ENCODE measurements at places on chromosomes 3 and 15.

GRCh38 chr15:86919581-86919980 lies 839.9 kb downstream of the AGBL1 start:
- no peak overlapping the region for H3K4me3 ChIP-seq
- H3K36me3 ChIP-seq: no peaks in the 10 kb centered on the region
- H3K4me1 ChIP-seq: no peaks in the 10 kb centered on the region
- H3K27me3 ChIP-seq: peaks cover 31% of the 10 kb centered on the region

DNA sequence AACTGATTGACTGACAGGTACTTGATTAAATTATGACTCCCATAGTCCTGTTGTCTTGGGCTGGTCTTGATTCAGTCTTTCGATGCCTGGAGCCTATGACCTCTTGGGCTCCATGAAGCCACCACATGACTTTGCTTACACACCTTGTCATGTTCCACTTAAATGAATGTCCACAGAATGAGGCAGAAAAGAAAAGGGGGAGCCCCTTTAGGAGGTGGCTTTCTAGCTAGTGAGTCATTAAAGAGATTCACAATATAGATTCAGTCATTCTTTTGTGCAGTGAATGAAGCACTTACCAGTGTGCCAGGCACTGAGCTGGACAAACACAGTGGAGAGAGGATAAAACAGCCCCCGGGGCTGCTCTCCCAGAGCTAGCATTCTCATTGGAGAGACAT lies 17.1 kb downstream of the VIPR1 start:
- peak overlapping the region; percentile 81 for H3K4me3 ChIP-seq
- peaks cover 12% of the 10 kb centered on the region for H3K36me3 ChIP-seq

DNA sequence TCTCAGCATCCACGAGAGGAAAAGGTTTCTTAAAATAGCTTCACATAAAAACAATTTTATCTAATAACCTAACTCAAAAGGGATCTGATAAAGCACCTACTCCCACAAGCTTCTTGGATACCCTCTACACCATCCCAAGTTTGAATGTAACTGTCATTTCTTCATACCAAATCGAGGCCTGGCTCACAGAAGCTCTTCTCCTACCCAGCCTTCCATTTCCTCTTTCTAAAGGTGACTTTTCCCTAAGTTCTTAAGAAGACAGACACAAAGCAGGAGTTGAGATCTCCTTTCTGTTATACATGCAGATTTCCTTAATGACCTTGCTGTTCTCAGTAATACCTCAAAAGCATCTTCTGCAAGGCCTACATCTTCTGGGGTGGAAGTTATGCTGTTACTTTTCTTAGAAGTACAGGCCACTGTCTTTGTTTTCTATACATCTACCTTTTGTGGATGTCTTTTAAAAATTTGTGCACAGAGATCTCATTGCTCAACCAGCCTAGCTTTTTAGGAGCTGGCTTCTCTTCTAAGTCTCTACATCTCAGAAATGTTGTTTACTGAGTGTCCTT lies 3.4 kb upstream of the LRRIQ4 start:
- no peaks in the 10 kb centered on the region for H3K36me3 ChIP-seq
- peaks cover 22% of the 10 kb centered on the region for H3K4me1 ChIP-seq
- no peak overlapping the region for H3K4me3 ChIP-seq
- no peak overlapping the region for H3K27ac ChIP-seq
- DNase-seq: no peak
- peaks cover under 1% of the 10 kb centered on the region for H3K27me3 ChIP-seq

- DNase-seq: no peak
- H3K27ac ChIP-seq: no peak overlapping the region
- no peaks in the 10 kb centered on the region for H3K4me1 ChIP-seq
- H3K4me3 ChIP-seq: no peak overlapping the region
- H3K27me3 ChIP-seq: peaks cover 69% of the 10 kb centered on the region
- no peaks in the 10 kb centered on the region for H3K36me3 ChIP-seq
Measured at GRCh38 chr15:62845241-62846126, 197.1 kb upstream of the TPM1 start.

- DNase-seq: no peak
- H3K27ac ChIP-seq: no peak overlapping the region
- H3K36me3 ChIP-seq: no peaks in the 10 kb centered on the region
Measured at GRCh38 chr3:59046839-59047238, 3.0 kb downstream of the CFAP20DC start.

GRCh38 chr3:131503320-131503635 lies 507 bp upstream of the MRPL3 start:
- H3K27ac ChIP-seq: peak overlapping the region; percentile 97
- H3K27me3 ChIP-seq: no peaks in the 10 kb centered on the region
- DNase-seq: no peak
- peak overlapping the region; percentile 99 for H3K4me3 ChIP-seq

- no peak for DNase-seq
- H3K27ac ChIP-seq: no peak overlapping the region
- H3K36me3 ChIP-seq: no peaks in the 10 kb centered on the region
- H3K4me3 ChIP-seq: no peak overlapping the region
- H3K4me1 ChIP-seq: no peaks in the 10 kb centered on the region
- no peaks in the 10 kb centered on the region for H3K27me3 ChIP-seq
Measured at GRCh38 chr3:79490165-79491028, 277.4 kb downstream of the ROBO1 start.

DNA sequence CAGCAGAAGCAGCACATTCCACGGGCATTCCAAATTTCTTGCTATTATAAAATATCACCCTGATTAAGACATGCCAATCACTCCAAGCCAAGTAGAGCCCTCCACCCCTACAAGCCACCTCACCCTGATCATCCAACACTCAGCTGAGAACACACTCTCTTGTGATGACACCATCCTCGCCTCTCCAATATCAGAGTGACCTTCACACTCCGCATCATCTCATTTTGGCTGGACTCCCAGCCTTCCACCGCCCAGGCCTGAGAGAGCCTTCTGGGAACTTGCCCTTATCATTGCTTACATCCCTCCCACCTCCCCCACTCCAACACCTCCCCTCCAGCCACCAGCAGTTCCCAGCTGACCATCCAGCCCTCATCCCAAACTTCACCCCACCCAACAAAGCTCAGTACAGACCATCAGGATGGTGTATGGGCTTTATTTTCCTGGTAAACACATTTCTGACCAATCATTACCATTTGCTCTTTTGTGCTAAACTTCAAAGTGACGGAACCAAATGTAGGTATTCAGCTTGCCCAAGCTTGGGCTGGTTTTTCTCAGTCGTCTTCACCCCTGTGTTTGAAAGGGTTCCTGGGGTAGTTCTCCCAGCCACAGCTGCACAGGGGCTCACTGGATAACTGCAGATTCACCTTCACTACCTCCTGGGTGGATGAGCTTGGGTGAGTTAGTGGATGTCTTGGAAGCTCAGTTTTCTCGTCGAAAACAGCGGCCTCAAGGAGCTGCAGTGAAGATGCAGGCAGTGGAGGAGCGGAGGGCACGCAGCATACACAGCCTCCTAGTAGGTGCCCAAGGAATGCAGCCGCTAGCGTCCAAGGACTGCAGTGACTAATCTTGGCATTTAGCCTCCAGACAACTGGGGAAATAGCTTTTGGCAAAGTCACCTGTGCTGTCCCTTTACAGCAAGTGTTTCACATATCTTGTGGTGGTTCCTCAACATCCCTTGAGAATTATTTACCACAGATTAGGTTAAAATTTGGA lies 115.1 kb downstream of the LIPC start:
- H3K27ac ChIP-seq: peak overlapping the region; percentile 82
- H3K27me3 ChIP-seq: no peaks in the 10 kb centered on the region
- no peaks in the 10 kb centered on the region for H3K36me3 ChIP-seq
- H3K4me3 ChIP-seq: no peak overlapping the region

GRCh38 chr3:73759297-73759711 lies 134.6 kb upstream of the PDZRN3 start:
- no peaks in the 10 kb centered on the region for H3K36me3 ChIP-seq
- H3K4me3 ChIP-seq: no peak overlapping the region
- no peaks in the 10 kb centered on the region for H3K27me3 ChIP-seq
- no peaks in the 10 kb centered on the region for H3K4me1 ChIP-seq
- no peak overlapping the region for H3K27ac ChIP-seq
- no peak for DNase-seq

- H3K27me3 ChIP-seq: no peaks in the 10 kb centered on the region
- no peaks in the 10 kb centered on the region for H3K36me3 ChIP-seq
- no peak overlapping the region for H3K4me3 ChIP-seq
- H3K27ac ChIP-seq: no peak overlapping the region
Measured at GRCh38 chr3:59483191-59483590, 433.4 kb upstream of the CFAP20DC start.

DNA sequence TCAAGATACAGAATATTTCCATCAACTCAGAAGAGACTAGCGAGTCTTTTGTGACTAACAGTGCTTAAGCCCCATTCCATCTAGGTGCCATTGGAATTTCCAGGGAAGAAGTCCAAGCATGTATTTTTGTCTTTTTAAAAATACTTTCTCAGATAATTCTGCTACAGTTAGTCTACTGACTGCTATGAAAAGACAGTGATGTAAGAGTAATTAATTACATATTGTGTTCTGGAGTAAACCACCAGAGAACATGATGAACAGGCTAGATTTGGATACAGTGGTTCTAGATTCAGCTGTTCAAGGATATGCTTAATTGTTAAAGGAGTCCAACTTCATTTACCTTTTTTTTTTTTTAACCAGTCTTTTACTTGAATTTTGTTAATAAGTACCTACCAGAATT lies 34.8 kb upstream of the PAK6 start:
- no peaks in the 10 kb centered on the region for H3K36me3 ChIP-seq
- no peak overlapping the region for H3K4me3 ChIP-seq
- H3K27ac ChIP-seq: no peak overlapping the region
- H3K27me3 ChIP-seq: no peaks in the 10 kb centered on the region
- H3K4me1 ChIP-seq: peaks cover 1% of the 10 kb centered on the region
- no peak for DNase-seq

- no peaks in the 10 kb centered on the region for H3K27me3 ChIP-seq
- H3K4me3 ChIP-seq: no peak overlapping the region
- no peaks in the 10 kb centered on the region for H3K36me3 ChIP-seq
- no peak for DNase-seq
Measured at GRCh38 chr3:191753196-191753595, 292.2 kb downstream of the PYDC2 start.

DNA sequence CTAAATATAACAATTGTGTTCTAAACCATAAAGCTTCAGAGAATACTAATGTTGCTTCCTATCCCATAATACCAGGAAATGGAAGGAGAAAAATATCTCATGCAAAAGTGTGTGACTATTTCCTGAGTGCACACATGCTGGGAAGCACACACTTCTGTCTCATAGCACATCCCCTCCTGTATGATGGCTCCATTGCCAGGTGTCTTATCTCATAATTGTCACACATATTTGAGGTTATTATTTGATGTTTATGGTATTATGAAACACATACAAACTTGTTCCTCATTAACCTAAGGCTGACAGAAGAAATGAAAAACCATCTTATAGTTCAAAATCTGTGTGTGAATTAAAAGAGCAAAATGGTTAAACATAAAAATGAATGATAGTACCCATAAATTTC lies 65.4 kb downstream of the SERP1 start:
- DNase-seq: no peak
- no peak overlapping the region for H3K4me3 ChIP-seq
- no peaks in the 10 kb centered on the region for H3K36me3 ChIP-seq
- H3K27me3 ChIP-seq: no peaks in the 10 kb centered on the region
- H3K4me1 ChIP-seq: no peaks in the 10 kb centered on the region

- H3K27me3 ChIP-seq: peaks cover 10% of the 10 kb centered on the region
- peaks cover 7% of the 10 kb centered on the region for H3K4me1 ChIP-seq
- peaks cover 2% of the 10 kb centered on the region for H3K36me3 ChIP-seq
- peak overlapping the region; percentile 4 for H3K27ac ChIP-seq
Measured at GRCh38 chr3:53196575-53197407, 35.8 kb downstream of the PRKCD start.

GRCh38 chr3:71580636-71581456 lies 2.7 kb downstream of the FOXP1 start:
- peak overlapping the region; percentile 98 for H3K4me3 ChIP-seq
- peaks cover 5% of the 10 kb centered on the region for H3K36me3 ChIP-seq
- DNase-seq: no peak
- peaks cover 28% of the 10 kb centered on the region for H3K4me1 ChIP-seq
- H3K27me3 ChIP-seq: no peaks in the 10 kb centered on the region

GRCh38 chr3:40962721-40963120 lies 236.6 kb upstream of the CTNNB1 start:
- no peaks in the 10 kb centered on the region for H3K4me1 ChIP-seq
- H3K36me3 ChIP-seq: peaks cover 3% of the 10 kb centered on the region
- no peak overlapping the region for H3K4me3 ChIP-seq

DNA sequence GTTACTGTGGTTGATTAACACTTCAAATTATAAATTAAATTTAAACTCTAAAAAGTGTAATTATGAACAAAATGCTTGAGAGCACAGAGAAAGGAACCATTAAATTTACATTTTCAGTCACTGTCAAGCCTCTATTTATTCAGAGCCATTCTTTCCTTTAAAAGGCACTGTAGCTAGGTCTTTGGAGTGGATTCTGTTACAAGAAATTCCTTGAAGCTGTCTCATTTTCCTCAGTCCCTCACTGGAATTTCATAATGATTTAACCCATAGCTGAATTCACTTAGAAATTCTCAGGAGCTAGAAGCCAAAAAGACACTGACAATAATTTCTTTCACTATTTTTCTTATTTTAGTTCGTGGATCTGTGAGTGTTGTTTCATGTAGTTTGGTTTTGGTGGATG lies 81.2 kb upstream of the TCF12 start:
- H3K4me3 ChIP-seq: no peak overlapping the region
- no peak overlapping the region for H3K27ac ChIP-seq
- H3K27me3 ChIP-seq: peaks cover 11% of the 10 kb centered on the region
- peaks cover 2% of the 10 kb centered on the region for H3K36me3 ChIP-seq

GRCh38 chr3:196444500-196444894 lies 12.3 kb upstream of the UBXN7 start:
- no peak overlapping the region for H3K4me3 ChIP-seq
- no peak overlapping the region for H3K27ac ChIP-seq
- no peaks in the 10 kb centered on the region for H3K27me3 ChIP-seq
- no peak for DNase-seq
- no peaks in the 10 kb centered on the region for H3K36me3 ChIP-seq

- no peaks in the 10 kb centered on the region for H3K27me3 ChIP-seq
- no peak overlapping the region for H3K27ac ChIP-seq
- H3K36me3 ChIP-seq: no peaks in the 10 kb centered on the region
- H3K4me3 ChIP-seq: no peak overlapping the region
- no peaks in the 10 kb centered on the region for H3K4me1 ChIP-seq
- no peak for DNase-seq
Measured at GRCh38 chr3:36484386-36484785, 104.1 kb downstream of the STAC start.

DNA sequence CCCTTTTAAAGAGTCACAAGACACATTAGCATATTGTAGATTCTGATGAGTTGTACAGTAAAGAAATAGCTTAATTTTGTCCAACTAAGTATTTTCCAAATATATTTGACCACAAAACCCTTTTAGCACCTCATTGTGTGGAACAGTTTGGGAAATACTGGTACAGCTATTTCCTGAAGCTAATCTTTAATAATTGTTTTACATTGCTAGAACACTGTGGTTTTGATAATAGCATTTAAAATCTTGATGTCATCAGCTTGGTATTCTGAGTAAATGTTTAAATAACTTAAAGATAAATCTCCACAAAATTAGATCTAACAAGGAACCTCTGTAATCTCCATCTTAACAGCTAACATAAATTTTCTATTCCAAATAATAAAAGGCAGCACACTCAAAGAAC lies 140.0 kb upstream of the MLF1 start:
- H3K4me3 ChIP-seq: no peak overlapping the region
- DNase-seq: no peak
- H3K4me1 ChIP-seq: peaks cover 2% of the 10 kb centered on the region
- no peaks in the 10 kb centered on the region for H3K27me3 ChIP-seq
- H3K27ac ChIP-seq: no peak overlapping the region
- peaks cover under 1% of the 10 kb centered on the region for H3K36me3 ChIP-seq

GRCh38 chr3:9769426-9770275 lies at the start of gene CAMK1:
CAMK1 (minus strand) TSS chr3:9769947; CDS start chr3:9767749, 2,198 bp downstream.
- peak within 1 kb of the TSS; percentile 79 for H3K27ac ChIP-seq
- peak within 1 kb of the TSS; percentile 86 for H3K4me3 ChIP-seq
- H3K36me3 ChIP-seq: no peaks in the 10 kb centered on the region
- H3K27me3 ChIP-seq: no peaks in the 10 kb centered on the region
- peaks cover 34% of the 10 kb centered on the region for H3K4me1 ChIP-seq
- DNase-seq: peak; percentile 44
